Right ventricle myocardium superior (tissue), 1 donor: ENCODE measurements at places on chromosomes 2 and 18. TPM values are rescaled to one million over a fixed set of nuclear protein-coding genes. Genes with fewer than 3 reads are reported as not detected.

Gene POTEI
- total RNA-seq, result not detected

- DNase-seq, result no peak
These were observed 33.8 kb downstream of the ARHGAP15 start for GRCh38 chr2:143162997-143163396.

GRCh38 chr2:191270306-191271161 is 25.3 kb downstream of the MYO1B start:
- no peak for DNase-seq

Gene MSGN1
- total RNA-seq, result not detected

Gene HOXD3
- 0.38 TPM for total RNA-seq

DNA sequence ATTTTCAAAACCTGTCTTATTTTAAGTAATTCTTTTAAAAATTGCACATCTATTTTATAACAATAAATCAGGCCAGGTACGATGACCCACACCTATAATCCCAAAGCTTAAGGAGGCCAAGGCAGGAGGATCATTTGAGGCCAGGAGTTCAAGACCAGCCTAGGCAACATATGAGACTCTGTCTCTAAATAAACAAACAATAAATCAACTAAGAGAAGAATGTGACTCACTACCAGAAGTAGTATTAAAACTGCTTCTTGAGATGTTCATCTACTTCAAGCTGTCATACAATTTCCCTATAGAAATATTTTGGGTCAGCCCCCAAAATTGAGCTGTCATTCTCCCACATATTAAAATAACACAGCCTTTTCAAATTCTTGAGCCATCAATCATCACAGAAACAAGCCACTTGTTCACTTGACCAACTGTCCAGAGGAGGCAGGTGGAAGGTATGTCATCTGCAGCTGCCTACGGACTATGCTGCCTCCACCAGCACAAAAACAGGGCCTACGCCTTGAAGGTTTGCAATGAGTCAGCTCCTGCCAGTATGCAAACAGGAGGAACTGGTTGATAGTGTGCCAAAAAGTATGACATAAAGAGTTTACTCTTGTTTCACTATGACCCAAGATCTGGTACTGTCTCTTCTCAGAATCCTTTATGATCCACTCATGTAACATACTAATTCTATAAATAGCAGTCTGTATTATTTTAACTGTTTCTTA is 33.6 kb downstream of the KIDINS220 start:
- no peak for DNase-seq

GRCh38 chr2:135617501-135618015 is 86.3 kb downstream of the R3HDM1 start:
- DNase-seq, result no peak

Gene MOGAT1
- 0.65 TPM for total RNA-seq

DNA sequence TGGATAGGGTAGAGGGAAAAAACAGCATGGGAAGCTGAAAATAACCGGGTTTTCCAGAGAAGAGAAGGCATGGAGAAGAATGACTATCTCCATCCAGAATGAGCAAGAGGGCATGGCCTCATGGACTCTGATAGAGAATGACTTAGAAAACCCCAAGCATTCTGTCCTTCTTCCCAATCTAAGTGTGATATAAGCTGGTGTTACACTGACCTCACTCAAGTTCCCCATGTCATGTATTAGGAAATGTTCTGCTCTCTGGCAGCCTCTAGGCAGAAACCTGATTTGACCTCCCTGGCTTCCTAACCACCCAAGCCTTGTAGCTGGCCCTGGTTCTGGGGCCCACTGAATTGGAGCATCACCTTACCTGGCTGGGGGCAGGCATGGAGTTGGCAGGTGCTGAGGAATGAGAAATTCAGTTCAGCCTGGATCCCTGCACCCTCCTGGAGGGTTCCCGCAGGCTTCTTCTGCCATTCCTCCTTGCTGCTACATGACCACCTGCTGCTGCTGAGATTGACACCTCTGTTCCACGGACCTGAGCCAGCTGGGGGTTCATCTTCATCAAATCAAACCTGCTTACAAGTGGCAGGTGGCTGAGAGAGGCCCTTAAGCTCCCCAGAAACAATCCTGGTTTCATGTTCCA is 5.2 kb upstream of the SIGLEC15 start:
- no peak for DNase-seq

- DNase-seq, result no peak
These were observed 25.3 kb downstream of the NABP1 start for GRCh38 chr2:191703079-191703725.

DNA sequence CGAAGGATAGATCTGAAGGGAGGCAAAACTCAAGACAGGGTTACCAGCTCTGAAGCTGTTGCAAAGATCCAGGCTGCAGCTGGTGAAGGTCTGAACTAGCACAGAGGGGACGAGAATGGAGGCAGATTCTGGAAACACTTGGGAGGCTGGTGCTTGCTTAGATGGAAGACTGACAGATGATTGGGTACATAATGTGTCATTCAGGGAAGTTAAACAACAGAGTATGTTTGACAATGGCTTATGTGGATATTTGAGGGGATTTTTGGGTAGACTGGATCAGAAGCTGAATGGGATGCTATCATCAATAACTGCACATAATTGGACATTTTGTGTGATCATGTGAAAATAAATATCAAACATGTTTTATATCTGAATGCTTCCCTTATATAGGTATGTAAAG is 2.3 kb upstream of the ZNF396 start:
- DNase-seq, result no peak

Gene DNAH6
- 0.08 TPM for total RNA-seq

GRCh38 chr2:28438532-28439063 is 45.9 kb downstream of the FOSL2 start:
- DNase-seq, result no peak

Gene SLC9A2
- total RNA-seq, result not detected

DNA sequence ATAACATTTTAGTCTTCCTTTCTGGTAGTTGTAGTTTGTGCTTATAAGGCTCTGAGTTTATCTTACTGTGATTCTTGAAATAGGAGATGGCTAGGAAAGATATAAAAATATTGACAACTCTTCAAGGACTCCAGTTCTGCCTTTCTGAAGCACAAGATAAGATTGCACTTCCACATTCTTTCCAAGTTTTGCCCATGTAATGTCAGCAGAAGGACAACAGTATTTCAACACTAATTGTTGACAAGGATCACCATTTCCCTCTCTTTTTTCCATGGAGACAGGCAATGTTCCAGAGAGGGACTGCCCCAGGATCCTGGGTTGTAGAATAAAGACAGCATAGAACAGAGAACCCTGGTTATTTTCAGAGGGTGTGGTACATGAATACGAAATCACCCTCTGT is 279.1 kb upstream of the CNTNAP5 start:
- no peak for DNase-seq

Gene GKN1
- total RNA-seq, result not detected

GRCh38 chr2:159035790-159036411 is 67.5 kb downstream of the TANC1 start:
- DNase-seq, result no peak

Gene SGPP2
- total RNA-seq, result 15.3 TPM

Gene DHRS9
- total RNA-seq, result 1.3 TPM

- DNase-seq, result no peak
These were observed 7.3 kb upstream of the CETN1 start for GRCh38 chr18:572831-573289.

Gene CCDC102B
- total RNA-seq, result 4.4 TPM

- no peak for DNase-seq
These were observed 109.4 kb downstream of the EPB41L3 start for GRCh38 chr18:5434425-5434824.

DNA sequence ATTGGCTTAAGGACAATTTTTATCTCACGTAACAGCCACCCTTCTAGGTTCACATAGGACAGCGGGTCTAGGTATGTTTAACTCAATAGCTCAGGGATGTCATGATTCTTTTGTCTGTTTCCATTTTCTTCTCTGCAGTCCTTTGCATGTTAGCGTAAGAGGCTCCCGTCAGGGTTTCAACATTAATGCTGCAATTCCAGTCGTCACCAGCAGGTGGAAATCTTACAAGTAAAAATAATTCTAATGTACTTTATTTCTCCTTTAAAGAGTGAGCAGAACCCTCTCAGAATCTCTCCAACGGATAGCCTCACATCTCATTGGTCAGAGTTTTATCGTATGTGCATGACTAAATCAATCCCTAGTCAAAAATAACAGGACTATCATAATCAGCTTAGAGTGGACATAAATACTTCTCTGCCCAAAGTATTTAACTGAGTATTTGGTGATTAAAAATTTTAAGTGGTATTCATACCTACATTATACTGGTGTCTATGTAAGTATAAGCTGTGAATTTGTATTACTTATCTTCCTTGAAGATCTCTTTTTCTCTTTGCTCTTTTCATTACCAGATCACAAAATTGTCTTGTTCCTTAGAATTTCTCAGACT is 487.2 kb upstream of the GCFC2 start:
- no peak for DNase-seq
